ENCODE measurements at places on chromosomes 7 and 10.

GRCh38 chr10:75922435-75922834, 491.0 kb downstream of the LRMDA start:
- DNase-seq = no peak

DNA sequence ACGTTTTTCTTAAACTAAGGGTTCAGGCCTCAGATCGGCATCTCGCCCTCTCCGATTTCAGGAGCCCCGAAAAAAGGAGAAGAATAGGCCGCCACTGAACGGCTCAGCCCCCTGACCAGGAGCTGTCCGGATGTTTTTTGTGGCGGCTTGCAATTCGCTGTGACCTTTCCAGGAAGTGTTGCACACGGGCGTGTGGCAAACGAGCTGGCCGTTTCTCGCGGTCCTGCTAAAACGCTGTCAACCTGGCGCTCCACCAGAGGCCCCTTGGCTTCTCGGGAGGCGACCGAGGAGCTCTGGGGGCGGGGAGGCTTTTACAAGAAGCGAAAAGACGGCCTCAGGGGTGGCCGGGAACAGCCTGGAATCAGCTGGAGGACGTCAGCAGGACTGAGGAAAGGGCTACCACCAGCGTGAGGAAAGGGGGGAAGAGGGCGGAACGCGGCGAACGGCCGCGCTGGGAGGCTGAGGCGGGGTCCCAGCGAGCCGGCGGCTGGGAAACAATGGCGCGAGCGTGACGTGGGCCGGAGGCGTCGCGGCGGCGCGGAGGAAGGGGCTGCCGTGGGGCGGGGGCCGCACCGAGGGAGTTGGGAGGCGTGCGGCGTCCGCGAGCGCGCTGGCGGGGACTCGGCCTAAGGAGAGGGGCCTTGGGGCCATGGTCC, 493 bp downstream of the NT5C2 start:
- peak; percentile 26 for DNase-seq

GRCh38 chr7:98629001-98629431, 11.9 kb downstream of the NPTX2 start:
- DNase-seq = no peak

DNA sequence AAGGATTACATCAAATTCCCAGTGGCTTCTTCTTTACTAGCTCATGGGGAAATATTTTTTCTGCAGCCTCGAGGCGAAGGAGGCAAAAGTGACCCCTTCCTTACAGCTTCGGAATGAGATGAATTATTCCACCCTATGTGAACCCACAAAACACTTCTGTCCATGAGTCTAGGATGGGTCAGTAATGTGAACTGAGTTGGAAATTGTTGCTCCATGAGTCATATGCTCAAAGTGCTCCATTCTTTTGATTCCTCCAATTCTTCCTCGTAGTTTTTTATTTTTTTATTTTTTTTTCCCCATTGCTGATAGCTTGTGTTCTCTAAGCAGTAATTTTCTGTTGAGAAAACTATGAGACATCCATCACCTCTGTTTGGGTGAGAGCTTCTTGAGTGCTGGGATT, 31.7 kb upstream of the FAM204A start:
- DNase-seq = no peak

DNA sequence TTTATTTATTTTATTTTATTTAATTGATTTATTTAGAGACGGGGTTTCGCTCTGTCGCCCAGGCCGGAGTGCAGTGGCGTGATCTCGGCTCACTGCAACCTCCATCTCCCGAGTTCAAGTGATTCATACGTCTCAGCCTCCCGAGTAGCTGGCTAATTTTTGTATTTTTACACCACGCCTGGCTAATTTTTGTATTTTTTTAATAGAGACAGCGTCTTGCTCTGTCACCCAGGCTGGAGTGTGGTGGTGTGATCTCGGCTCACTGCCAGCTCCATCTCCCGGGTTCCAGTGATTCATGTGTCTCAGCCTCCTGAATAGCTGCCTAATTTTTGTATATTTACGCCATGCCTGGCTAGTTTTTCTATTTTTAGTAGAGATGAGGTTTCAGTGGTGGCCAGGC, 34.2 kb downstream of the AP5Z1 start:
- no peak for DNase-seq

DNA sequence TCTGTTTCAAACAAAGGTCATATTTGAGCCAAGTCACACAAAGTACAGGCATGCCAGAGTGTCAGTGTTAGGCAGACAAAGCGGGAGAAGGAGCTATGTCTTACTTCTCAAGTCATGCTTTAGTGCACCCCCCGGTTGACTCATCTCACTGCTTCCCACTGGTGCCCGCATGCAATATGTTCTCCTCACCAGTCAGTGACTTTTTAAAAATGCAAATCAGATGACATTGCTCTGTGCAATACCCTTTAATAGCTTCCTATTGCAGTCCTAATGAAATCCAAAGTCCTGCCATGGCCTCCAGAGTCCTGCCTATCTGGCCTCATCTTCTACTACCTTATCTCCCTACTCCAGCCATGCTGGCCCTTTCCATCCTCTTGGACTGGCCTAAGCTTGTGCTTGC, 429.1 kb downstream of the ACTR3B start:
- no peak for DNase-seq

DNA sequence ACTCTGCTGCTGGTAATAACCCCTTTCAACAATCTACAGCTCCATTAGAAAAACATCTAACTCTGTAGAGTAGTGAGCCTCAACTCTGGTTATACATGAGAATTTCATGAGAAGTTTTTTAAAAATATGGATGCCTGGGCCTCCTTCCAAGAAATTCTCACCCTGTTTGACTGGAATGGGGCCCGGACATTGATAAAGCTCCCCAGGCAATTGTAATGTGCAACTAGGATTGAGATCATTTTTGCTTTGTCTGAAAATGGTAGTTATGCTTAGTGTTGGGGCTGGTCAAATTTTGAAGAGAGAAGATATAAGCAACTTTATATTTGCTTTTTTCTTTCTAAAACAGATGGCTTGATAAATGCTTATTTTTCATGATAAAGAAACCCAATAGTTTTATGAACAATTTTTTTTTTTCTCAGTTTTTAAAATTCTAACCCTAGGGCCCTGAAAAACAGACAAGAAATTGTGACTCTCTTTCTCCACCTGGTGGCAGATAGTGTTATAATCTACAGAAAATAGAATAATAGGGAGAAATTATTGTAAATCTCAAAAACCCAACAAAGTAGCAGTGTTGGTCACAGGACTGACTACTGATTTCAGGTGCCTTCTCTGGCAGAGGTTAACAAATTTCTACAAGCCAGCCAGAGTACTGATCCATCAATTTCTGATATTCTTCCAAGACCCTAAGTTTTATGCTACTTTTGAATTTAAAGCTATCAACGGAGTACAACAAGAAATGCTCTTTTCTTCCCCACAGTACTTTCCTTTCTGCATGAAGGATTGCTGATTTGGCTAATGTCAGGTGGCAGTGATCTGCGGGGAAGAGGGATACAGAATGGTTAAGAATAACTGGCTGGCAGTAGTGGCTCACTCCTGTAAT, 174.8 kb downstream of the DKK1 start:
- DNase-seq = no peak

DNA sequence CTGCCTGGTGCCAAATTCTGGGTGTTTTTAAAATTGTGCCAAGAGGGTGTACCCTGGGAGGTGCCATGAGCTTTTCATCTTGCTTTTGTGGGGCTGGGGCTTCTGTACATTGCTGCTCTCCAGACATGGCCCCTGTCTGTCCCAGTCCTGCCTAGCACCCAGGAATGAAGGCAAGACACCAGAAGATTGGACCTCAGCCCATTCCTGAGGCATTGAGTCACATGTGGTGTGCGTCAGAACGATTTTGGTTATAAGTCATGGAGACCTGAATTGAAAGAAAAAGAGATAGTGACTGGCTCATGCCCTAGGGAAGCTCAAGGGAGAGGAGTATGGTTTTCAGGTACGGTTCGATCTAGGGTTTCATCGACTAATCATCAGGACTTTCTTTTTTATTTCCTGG, 493.2 kb downstream of the TYW1 start:
- no peak for DNase-seq

GRCh38 chr7:23264916-23265458, 18.4 kb downstream of the GPNMB start:
- DNase-seq = no peak

GRCh38 chr10:49351669-49352068, 44.2 kb downstream of the DRGX start:
- DNase-seq = no peak

GRCh38 chr10:43913676-43914235, 265.1 kb upstream of the ZNF32 start:
- DNase-seq = no peak

- DNase-seq = no peak
Observed at GRCh38 chr10:17785276-17785930, 23.7 kb upstream of the MRC1 start.

- no peak for DNase-seq
Observed at GRCh38 chr7:4612237-4612636, 69.9 kb upstream of the FOXK1 start.

DNA sequence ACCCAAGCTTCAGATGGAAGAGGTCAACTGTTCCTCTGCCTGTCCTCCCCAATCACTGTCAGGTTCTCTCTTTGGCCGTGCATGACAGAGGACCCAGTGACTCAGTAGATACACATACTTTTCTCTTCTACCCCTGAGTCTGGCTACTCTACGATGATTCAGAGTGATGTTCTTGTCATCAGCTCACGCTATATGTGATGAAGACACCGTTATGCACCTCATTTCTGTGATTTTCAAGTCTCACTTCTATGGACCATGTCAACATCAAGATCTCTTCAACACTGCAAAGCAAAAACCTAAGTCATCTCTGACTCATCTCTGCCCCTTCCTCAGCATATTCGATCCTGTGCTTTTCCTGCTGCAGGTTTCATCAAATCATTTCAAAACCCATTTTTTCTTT, 76.6 kb upstream of the DGKI start:
- DNase-seq = no peak

DNA sequence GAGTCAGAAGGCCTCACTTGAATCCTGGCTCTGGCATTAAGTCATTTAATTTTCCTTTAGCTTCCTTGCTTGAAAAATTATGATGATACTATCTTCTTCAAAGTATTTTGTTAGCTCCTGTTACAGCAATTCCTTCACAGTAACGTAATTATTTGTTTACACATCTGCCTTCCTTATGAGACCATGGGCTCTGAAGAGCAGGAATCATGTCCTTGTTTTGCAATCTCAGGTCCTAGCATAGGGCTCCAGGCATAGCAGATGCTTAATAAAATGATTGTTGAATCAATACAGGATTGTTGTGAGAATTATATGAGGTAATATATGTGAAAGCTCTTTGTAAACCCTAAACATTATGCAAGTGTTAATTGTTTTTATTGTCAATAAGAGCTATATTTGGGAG, 25.5 kb downstream of the KLHDC10 start:
- no peak for DNase-seq

DNA sequence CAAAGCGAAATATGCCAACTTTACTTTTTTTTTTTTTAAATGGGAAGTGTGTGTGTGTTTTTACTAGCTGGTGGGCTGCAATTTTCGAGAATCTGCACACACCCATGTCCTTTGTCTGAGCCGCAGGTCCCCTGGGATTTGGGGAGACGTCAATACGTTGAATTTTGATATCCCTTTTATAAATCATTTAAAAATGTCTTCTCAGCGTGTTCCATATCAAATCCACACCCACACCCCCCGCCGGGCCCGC, 404 bp upstream of the FMC1 start:
- DNase-seq = no peak

GRCh38 chr7:116429986-116430619, 69.4 kb upstream of the CAV2 start:
- DNase-seq = no peak

DNA sequence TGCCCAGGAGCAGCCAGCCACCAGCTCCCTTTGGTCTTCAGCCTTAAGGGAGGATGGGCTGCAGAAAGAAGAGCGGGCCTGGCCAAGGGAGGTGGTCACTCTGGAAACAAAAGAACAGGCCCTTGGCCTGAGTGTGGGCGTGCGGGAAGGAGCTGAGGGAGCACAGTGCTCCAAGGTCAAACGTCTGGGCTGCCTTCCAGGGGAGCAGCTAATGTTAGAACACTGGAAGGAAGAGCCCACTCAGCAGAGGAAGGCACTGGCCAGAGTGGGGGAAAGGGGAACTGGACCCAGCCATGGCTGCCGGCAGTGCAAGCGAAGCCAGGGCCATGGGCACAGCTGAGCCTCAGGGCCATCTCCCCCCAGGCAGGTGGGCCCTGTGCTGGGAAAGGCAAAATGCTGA, 42.7 kb downstream of the FAM53B start:
- DNase-seq = no peak

DNA sequence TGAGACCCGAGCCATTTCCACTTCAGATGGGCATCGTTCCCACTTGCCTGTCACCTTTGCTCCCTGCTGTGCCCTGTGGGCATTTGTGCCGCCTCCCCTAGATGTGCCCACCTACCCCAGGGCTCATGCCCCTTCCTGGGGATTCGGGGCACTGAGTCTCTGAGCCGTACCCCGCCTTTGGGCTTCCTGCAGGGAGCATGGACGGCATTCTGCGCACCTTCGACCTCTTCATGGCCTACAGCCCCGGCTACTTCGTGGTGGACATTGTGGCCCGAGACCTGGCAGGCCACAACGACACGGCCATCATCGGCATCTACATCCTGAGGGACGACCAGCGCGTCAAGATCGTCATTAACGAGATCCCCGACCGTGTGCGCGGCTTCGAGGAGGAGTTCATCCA, 36.3 kb upstream of the VSIR start:
- no peak for DNase-seq

DNA sequence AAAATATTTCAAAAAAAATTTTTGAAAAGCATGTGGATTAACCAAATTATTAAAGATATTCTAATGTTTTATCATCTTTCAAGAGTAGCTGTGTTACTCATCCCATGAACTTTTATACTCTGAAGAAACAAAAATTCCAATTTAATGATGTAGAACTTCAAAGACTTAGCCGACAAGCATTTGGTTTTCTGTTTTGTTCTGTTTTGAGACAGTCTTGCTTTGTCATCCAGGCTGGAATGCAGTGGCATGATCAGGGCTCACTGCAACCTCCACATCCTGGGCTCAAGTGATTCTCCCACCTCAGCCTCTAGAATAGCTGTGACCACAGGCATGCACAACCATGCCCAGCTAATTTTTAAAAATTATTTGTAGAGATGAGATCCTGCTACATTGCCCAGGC, 17.8 kb upstream of the LCOR start:
- no peak for DNase-seq

GRCh38 chr10:80755893-80756292, 218.2 kb downstream of the SH2D4B start:
- DNase-seq = no peak

DNA sequence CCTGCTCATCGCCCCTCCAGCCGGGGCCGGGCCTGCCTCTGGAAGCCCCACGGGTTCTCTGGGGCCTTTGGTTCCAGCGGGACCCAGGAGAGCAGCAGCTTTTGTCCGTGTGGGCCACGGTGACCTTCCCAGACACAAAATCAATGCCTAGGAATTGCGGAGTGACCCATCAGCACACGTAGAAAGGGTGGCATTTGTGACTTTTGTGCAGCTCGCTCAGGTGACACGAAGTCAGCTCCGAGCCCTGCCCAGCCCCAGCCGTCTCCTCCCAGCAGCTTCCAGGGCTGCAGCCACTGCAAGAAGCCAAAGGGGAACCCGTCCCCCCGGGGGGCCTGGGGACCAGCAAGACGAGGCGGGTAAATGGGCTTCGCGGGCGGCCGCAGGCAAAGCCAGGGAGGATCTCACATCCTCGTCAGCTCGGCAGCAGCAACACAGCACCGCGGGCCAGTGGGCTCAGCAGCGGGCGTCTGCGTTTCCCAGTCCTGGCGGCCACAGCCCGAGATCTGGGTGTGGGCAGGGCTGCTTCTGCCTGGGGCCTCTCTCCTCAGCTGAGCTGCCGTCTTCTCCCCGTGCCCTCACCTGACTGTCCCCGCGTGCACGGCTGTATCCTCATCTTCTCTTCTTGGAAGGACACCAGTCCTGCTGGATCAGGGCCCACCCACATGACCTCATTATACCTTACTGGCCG, 88.5 kb downstream of the PAXIP1 start:
- DNase-seq = no peak
